GM23248 (cell line): ENCODE measurements at places on chromosomes 5 and 9.
A peak's percentile ranks its signal among the peaks of the same experiment; 100 is the strongest.

- DNase-seq = no peak
Measured at GRCh38 chr5:142974409-142974808, 204.2 kb downstream of the ARHGAP26 start.

DNA sequence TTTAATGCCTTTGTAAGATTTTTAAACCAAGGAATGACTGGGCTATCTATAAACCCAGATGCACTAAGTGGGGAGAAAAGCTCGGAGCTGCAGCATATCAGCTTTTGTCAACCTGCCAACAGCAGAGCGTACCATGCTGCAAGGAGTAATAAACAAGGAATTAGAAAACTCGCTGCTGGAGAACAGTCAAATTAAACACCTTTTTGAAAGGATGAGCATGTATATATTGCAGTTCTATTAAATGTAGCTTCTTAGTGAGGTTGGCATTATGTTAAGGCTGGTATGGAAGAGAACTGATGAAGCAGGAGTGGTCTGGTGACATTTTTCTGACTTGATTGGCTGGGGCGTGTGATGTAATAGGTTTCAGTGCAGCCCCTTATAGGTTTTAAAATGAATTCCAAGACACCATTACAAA is 74.7 kb downstream of the PIK3R1 start:
- peak; percentile 70 for DNase-seq

DNA sequence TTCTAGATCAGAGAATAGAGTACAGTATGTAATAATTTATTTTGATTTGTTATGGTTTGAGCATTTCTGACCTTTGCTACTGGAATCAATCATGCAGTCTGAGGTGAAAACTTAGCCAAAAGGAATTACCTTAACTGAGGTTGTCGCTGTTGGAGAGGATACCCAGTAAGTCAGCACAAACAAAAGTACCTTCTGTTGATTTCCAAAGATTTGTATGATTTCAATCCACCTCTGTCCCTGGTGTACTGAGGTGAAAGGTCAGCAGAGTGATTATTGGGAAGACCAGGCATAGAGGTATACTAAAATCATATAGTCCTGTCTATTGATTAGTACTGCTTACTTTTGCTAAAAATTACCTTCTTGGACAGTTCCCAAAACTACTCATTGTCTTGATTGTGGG is 32.8 kb downstream of the RUSC2 start:
- DNase-seq = no peak

GRCh38 chr5:39119404-39120051 is 45.3 kb upstream of the RICTOR start:
- no peak for DNase-seq

DNA sequence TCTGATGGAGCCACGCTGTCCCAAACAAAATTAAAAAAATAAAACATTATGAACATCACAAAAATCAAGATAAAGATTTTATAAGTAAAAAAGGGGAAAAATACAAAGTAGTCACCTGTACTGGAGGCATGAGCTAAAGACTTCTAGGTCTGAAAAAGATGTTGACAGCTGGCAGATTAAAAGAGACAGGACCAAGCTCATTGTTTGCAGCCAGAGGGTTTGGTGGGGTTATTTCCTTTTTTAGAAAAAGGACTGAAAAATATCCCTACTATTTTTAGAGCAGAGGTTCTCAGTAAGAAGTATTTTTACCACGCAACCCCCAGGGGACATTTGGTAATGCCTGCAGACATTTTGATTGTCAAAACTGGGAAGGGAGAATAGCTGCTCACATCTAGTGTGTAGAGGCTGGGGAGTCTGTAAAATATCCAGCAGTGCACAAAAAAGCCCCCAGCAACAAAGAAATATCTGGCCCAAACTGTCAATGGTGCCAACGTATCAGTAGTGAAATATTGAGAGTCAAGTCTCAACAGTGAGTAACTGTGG is 353.4 kb downstream of the TLE1 start:
- no peak for DNase-seq

DNA sequence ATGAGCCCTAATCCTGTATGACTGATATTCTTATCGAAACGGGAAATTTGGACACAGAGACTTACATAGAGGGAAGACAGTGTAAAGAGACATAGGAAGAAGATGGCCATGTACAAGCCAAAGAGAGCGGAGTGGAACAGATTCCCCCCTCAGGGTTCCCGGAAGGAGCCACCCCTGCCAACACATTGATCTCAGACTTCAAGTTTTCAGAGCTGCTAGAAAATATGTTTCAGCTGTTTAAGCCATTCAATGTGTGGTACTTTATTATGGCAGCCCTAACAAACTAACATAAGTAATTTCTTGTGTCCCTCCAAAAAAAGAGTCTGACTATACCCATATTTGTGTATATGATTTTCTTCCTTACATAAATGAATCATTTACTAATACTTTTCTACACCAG is 128.0 kb upstream of the STC2 start:
- DNase-seq = no peak

GRCh38 chr5:31771500-31771899 is 132.6 kb downstream of the PDZD2 start:
- no peak for DNase-seq

- DNase-seq = peak; percentile 26
Measured at GRCh38 chr9:109549386-109549785, 51.3 kb upstream of the PTPN3 start.

DNA sequence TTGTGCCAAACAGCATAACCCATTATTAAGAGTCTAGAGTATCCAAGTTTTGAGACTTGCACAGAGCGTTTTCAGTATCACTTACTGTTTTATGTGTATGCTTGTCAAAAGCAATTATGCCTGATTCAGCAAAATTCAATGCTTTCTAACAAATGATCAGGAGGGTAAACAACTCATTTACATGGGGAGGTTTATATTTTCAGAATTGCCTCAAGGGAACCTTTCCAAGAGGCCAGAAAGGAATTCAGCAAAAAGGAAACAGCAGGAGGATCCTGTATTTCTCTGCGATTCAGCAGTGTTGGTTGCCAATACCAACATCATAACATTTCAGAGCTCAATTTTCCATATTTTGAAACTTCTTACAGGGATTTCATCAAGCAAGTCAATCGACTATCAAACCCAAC is 69.3 kb upstream of the DAB2 start:
- peak; percentile 66 for DNase-seq

- DNase-seq = no peak
Measured at GRCh38 chr5:172115541-172115982, 72.5 kb downstream of the STK10 start.

GRCh38 chr9:5578698-5579085 is 50.2 kb upstream of the RIC1 start:
- DNase-seq = no peak

DNA sequence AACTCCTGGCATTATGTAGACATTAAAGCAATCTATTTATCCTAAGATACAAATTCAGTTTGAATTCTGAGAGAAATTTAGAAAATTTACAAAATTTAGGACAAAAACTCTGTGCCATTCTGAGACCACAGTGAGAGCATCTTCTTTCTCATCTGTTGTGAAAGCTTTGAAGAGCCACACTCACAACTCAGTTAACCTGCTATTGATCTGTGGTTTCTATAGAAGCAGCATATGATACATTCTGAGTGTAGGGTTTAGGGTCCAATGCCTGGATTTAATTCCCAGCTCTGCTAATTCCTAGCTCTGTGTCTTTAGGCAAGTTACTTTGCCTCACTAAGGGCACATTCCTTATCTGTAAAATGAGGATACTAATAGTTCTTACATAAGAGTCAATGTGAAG is 21.6 kb downstream of the CAST start:
- DNase-seq = no peak

GRCh38 chr5:57128325-57128724 is 45.5 kb upstream of the GPBP1 start:
- DNase-seq = no peak

DNA sequence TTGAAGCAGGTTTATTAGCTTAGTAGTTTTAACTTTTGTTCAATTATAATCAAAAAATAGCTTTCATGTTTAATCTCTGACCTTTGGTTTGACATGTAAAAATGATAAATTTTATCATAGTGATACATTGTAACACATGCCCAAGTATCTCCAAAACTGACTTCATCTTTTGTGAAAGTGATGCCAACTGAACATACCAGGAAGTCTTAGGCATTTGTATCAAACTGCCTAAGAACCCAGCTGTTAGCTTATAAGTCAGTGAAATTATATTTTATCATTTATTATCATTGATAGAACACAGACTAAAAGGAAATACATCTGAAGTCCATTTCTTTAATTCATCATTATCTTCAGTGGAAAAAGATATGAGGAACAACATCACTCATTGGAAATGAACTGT is 39.1 kb downstream of the NIPBL start:
- peak; percentile 54 for DNase-seq

DNA sequence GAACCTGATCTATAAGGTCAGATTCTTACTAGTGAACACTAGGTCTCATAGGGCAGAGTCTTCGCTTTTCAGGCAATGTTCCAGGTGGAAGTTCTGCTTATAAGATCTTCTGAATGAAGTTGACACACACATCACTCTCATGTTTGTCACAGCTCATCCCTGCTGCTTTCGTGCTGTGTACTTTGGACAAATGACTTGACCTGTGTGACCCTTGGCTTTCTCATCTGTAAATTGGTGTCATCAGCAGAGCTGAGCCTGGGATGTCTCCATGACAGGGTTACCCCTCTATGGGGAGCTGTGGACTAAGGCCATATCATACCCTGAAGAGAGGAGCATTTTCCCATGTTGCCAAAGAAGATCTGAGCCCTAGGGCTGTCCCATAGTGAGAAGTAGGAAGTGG is 2.8 kb downstream of the DELE1 start:
- DNase-seq = no peak

GRCh38 chr9:76004526-76004925 is 114.1 kb downstream of the PCSK5 start:
- DNase-seq = no peak

DNA sequence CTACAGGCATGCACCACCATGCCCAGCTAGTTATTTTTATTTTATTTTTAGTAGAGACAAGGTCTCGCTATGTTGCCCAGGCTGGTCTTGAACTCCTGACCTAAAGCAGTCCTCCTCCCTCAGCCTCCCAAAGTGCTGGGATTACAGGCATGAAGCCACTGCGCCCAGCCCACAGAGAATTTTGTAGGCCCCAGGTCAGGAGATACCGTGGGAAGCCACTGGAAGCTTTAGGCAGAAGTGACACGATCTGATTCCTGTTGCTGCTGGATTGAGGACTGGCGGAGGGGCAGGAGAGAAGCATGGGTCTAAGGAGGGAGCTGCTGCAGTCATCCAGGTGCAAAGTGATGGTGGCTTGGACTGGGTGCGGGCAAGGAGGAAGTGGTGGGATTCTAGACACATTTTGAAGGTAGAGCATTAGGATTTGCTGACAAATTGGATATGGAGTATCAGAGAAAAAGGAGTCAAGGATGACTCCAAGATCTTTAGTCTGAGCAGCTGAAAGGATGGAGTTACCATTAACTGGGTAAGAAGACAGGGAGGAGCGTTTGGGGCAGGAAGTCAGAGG is 20.7 kb downstream of the TCF7 start:
- DNase-seq = no peak

GRCh38 chr5:178590924-178591423 is 781 bp upstream of the COL23A1 start:
- DNase-seq = peak; percentile 57

GRCh38 chr5:142110046-142110531 is 1.5 kb downstream of the NDFIP1 start:
- DNase-seq = peak; percentile 67

DNA sequence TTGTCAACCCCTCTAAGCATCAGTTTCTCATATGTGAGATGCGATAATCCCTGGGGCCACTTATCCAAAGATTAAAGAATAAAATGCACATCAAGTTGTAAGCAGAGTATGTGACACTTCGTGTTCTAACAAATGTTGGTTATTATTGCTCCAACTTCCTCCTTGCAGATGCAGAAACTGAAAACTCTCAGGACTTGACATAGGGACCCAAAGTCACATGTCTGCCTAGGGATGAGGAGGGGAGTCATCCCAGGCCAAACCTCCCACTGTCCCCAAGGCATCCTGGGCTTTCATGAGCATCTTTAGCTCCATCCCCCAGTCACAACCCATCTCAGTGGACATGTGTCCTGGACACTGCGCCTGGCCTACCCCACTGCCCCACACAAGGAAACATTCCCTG is 27.5 kb upstream of the SYK start:
- DNase-seq = no peak

DNA sequence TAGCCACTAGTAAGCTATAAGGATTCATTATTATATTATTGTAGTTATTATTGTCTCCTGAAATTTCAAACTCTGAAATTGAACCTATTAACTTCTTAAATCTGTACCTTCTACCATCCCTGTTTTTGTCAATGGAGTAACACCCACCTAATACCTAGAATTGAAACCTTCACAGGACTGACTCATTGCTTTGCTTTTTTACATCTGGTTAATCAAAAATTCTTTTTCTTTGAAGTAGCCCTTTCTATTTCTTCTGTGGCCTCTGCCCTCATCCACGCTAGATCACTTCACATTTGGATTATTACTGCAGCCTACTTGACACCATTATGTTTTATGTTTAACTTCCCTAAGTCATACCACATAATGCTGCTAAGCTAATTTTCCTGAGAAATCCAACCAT is 35.6 kb downstream of the RBM27 start:
- peak; percentile 1 for DNase-seq

GRCh38 chr5:168334280-168334679 is 42.8 kb downstream of the WWC1 start:
- DNase-seq = no peak

- DNase-seq = no peak
Measured at GRCh38 chr9:108086624-108087023, 597.1 kb upstream of the KLF4 start.

DNA sequence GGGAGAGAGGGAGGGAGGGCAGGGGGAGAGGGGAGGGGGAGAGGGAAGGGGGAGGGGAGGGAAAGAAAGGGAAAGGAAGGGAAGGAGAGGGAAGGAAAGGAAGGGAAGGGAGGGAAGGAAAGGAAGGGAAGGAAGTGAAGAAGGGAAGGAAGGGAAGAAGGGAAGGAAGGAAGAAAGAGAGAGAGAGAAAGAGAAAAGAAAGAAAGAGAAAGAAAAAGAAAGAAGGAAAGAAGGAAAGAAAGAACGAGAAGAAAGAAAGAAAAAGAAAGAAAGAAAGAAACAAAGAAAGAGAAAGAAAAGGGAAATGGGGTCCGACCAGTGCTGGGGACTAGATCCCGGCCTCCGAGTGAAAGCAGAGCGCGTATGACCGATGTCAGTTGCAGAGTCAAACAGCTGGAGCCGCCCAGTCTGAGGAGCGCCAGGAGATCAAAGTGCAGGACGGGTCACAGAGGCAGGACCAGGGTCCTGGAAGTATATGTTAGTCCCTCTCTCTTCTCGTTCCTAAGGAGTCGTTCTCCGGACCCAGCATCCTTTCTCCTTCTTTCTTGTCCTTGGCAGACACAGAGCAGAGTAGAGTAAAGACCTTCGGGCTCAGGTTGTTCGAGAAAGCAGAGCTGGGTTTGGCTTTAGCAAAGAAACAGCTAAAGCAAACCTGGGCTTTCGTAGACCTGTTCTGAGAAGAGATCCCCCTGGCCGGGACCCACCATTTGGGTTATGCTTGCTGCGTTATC is 305.4 kb upstream of the MSX2 start:
- DNase-seq = peak; percentile 6

- peak; percentile 23 for DNase-seq
Measured at GRCh38 chr5:39270225-39270848, 51.0 kb upstream of the FYB1 start.

DNA sequence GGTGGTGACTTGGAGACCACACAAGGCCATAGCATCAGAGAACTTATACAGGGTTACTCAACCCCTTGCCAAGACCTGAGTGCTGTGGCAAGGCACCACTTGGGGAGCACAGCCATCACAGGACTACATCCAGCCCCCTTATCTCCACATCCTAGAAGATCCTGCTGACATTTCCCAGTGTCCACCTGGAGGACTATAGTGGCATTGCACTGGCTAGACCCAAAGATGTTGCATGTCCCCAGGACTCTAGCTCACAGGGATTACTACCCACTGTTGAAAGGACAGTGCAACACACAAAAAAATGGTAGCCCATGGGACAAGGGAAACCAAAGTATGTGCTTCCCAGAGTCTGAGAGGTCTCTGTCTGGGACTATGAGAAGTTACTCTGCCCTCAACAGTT is 411.1 kb upstream of the NUDT12 start:
- no peak for DNase-seq
